ENCODE measurements at places on chromosomes 2 and 18.

GRCh38 chr2:158456309-158457066 is at the start of the genes CCDC148 and PKP4:
TSS of gene CCDC148 (minus strand) at chr2:158456753. CDS start at chr2:158456439, 314 bp downstream.
TSS of gene PKP4 (plus strand) at chr2:158456952. CDS start at chr2:158533185, 76,233 bp downstream.
- peaks cover 15% of the 10 kb centered on the region for H3K4me1 ChIP-seq
- peak within 1 kb of the TSS; percentile 96 for H3K27ac ChIP-seq
- peak within 1 kb of the TSS; percentile 96 for H3K4me3 ChIP-seq

DNA sequence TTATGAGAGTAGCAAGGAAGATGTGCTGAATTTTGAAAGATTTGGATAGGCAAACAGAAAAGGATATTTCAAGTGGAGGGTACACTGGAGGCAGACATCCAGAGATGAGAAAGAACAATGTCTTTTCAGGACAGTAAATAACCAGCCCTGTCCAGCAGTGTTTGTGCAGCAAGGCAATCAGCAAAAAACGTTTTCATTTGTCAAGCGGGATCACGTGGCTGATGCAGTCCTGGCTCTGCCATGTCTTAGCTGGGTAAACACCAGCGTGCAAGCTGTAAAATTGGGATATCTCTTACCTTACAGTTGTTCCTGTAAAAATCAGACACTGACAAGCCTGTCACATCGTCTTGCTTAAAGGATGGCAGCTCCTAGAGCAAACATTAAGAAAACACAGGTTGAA is 67.8 kb downstream of the CWC22 start:
- no peaks in the 10 kb centered on the region for H3K27me3 ChIP-seq
- H3K27ac ChIP-seq, result no peak overlapping the region
- peaks cover 4% of the 10 kb centered on the region for H3K4me1 ChIP-seq
- no peak for DNase-seq
- H3K4me3 ChIP-seq, result no peak overlapping the region

DNA sequence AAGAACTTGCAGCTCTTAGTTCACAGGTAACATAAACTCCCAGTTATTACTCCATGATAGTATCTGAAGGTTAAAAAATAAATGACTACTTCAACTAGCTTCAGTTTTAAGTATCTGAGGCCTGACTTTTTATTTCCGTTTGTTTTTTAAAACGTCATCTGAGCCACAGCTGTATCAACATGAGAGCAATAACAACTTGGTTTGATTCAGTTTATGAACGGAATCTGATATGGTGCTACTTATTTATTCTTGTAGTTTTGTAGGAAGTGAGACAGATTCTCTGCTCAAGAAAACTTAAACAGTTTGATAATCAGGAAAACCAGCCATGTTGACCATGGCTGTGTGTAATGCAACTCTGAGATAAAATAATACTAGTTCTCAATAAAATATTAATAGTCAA is 34.9 kb downstream of the NAB1 start:
- H3K27ac ChIP-seq, result no peak overlapping the region
- no peaks in the 10 kb centered on the region for H3K36me3 ChIP-seq
- no peak overlapping the region for H3K4me3 ChIP-seq
- H3K27me3 ChIP-seq, result no peaks in the 10 kb centered on the region
- peaks cover 7% of the 10 kb centered on the region for H3K4me1 ChIP-seq

DNA sequence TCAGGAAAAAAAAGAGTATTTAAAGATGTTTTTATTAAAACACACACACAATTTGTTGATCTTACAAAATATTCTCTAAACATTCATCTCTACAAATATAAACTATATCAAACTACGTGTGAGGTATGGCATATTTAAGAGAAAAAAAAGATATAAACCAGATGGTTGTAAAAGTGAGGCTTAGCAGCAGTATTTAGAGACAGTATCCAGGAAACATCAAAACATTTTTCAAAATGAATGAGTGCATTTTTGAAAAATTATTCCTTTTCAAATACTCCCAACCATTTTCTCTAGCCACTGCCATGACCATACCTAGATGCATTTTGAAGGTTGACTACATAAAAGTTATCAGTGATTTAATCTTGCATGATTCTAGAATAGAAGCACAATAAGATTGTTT is 38.2 kb upstream of the RAB27B start:
- H3K4me1 ChIP-seq, result no peaks in the 10 kb centered on the region
- DNase-seq, result no peak
- no peaks in the 10 kb centered on the region for H3K36me3 ChIP-seq

GRCh38 chr18:5500158-5500939 is 43.4 kb downstream of the EPB41L3 start:
- no peak overlapping the region for H3K4me3 ChIP-seq
- DNase-seq, result no peak
- peaks cover 23% of the 10 kb centered on the region for H3K27me3 ChIP-seq

GRCh38 chr2:200051611-200051945 is 96.2 kb downstream of the MAIP1 start:
- H3K27me3 ChIP-seq, result peaks cover 10% of the 10 kb centered on the region
- H3K4me3 ChIP-seq, result no peak overlapping the region
- no peak overlapping the region for H3K27ac ChIP-seq

- H3K4me3 ChIP-seq, result no peak overlapping the region
- no peaks in the 10 kb centered on the region for H3K27me3 ChIP-seq
- no peak for DNase-seq
- no peaks in the 10 kb centered on the region for H3K36me3 ChIP-seq
- H3K27ac ChIP-seq, result no peak overlapping the region
- H3K4me1 ChIP-seq, result no peaks in the 10 kb centered on the region
Observed at GRCh38 chr18:4821801-4822200, 366.7 kb upstream of the DLGAP1 start.

DNA sequence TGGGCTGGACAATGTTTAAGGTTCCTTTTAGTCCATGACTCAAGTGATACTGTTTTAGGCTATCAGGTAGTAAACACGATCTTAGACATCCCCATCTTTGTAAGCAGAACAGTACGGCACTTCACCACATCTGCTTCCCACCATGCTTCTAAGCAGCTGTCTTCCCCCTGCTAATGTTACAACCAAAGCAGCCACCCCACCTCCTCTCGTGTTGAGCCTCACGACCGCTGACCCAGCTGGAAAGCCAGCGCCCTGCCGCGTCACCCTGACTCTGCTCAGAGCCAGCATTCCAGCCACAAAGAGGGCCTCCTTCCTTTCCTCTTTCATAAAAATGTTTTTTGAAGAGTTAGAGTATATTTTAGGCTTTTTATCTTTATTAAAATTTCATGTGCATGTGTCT is 9.4 kb downstream of the MTERF4 start:
- DNase-seq, result no peak
- peak overlapping the region; percentile 81 for H3K27ac ChIP-seq
- H3K4me3 ChIP-seq, result no peak overlapping the region
- peaks cover 21% of the 10 kb centered on the region for H3K36me3 ChIP-seq
- H3K27me3 ChIP-seq, result no peaks in the 10 kb centered on the region

- H3K27me3 ChIP-seq, result peaks cover 14% of the 10 kb centered on the region
- DNase-seq, result no peak
- H3K27ac ChIP-seq, result no peak overlapping the region
- no peaks in the 10 kb centered on the region for H3K4me1 ChIP-seq
- no peaks in the 10 kb centered on the region for H3K36me3 ChIP-seq
Observed at GRCh38 chr2:31384351-31384750, 30.2 kb downstream of the XDH start.

GRCh38 chr2:191327484-191327883 is 82.3 kb downstream of the MYO1B start:
- H3K36me3 ChIP-seq, result peaks cover 18% of the 10 kb centered on the region
- H3K4me1 ChIP-seq, result peaks cover 9% of the 10 kb centered on the region
- no peak overlapping the region for H3K4me3 ChIP-seq
- H3K27me3 ChIP-seq, result no peaks in the 10 kb centered on the region

DNA sequence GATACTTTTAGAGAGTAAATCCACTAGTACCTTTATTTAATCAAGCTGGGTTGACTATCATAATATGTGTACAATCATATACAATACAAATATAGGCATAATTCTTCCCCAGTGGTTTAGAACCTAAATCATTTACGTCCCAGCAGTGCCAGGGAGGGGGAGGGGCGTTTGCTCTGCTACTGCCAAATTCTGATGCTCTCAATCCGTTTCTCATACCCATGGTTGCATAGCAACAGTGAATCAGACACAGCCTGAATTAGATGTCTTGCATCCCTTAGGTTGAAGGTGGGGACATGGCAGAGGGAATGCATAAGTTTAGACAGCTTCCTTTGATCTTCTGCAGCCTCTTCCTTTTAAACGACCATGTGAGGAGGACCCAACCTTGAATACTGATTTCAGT is 135.4 kb downstream of the ABCA12 start:
- H3K27ac ChIP-seq, result no peak overlapping the region
- no peaks in the 10 kb centered on the region for H3K27me3 ChIP-seq
- no peaks in the 10 kb centered on the region for H3K36me3 ChIP-seq
- no peak for DNase-seq

GRCh38 chr2:152415796-152416195 is 80.8 kb downstream of the FMNL2 start:
- DNase-seq, result no peak
- no peak overlapping the region for H3K27ac ChIP-seq
- H3K4me3 ChIP-seq, result no peak overlapping the region
- H3K36me3 ChIP-seq, result no peaks in the 10 kb centered on the region
- no peaks in the 10 kb centered on the region for H3K4me1 ChIP-seq
